ENCODE measurements at places on chromosomes 3 and 15.

DNA sequence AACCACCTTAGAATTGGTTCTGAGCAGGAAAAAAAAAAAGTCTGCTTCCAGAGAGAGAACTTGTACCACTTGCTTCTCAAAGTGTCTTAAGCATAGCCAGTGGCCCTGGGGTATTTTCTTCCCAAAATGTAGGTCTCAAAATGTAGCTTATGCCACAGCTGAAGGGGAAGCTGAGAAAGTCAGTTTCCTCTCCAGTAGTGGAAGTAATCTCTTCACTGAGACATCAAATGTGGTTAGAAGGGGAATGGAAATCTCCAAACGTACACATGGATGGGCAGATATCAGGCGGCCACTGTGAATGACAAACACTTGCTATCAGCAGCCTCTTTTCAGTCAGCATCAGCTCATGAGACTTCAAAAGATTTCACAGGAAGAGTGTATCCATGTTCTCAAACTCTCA, 841.2 kb downstream of the TUSC7 start:
- DNase-seq, result no peak

DNA sequence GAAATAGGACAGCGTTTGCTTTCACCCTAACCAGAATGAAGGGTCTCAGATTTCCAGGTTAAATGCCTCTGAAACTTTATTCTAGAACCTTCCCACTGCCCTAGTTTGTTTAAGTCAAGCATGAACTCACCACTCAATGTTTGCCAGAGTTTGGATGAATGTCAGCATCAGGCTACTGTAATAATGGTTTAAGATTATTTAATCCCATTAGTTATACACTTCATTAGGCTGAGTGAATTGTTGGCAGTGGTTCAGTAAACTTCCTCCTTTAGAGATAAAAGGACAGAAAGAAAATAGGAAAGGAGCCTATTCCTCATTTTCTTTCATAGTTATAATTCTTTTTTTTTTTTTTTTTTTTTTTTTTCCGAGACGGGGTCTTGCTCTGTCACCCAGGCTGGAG, 401.9 kb upstream of the TPRG1 start:
- DNase-seq, result no peak

GRCh38 chr3:51945031-51945840, 3.1 kb downstream of the PARP3 start:
- no peak for DNase-seq

DNA sequence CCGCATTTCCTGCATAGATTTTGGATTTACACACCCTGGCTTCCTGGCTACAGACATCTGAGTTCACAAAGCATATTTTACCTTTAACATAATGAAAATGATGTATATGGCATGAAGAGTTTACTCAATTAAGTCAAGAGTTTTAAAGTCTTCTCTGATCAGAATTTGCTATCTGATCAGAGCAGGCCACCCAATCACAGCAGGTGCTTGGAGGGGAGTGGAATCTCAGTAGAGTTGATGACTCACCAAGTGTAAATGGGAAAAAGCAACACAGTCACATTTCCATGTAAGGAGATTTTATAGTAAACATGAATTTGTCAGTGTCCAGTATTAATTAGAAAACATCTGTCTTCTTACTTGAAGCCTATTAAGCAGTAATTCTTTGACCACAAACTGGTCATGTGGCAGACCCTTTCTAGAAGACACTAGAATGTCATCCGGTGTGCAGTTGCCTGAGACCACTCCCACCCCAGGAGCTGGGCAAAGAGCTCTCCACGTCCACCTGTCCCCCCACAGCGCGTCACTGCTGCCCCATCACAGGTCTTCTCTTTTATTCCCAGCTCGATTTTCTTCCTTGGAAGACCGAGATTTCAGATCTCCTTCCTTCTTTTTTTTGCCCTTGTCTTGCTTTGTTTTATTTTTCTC, 10.8 kb downstream of the MESD start:
- no peak for DNase-seq

GRCh38 chr3:174438501-174439145, 420.5 kb upstream of the NAALADL2 start:
- no peak for DNase-seq

DNA sequence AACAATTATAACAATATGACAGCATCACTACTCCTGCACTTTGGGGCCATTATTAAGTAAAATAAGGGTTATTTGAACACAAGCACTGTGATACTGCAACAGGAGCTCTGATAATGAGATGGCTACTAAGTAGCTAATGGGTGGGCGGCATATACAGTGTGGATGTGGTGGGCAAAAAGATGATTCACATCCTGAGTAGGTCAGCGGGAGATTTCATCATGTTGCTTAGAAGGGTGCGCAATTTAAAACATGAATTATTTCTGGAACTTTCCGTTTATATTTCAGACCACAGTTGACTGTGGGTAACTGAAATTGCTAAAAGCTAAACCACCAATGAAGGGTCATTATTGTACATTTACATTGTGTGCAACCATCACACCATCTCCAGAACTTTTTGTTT, 42.3 kb downstream of the FBXO22 start:
- DNase-seq, result no peak

GRCh38 chr15:45906230-45906629, 271.4 kb downstream of the SQOR start:
- DNase-seq, result no peak

DNA sequence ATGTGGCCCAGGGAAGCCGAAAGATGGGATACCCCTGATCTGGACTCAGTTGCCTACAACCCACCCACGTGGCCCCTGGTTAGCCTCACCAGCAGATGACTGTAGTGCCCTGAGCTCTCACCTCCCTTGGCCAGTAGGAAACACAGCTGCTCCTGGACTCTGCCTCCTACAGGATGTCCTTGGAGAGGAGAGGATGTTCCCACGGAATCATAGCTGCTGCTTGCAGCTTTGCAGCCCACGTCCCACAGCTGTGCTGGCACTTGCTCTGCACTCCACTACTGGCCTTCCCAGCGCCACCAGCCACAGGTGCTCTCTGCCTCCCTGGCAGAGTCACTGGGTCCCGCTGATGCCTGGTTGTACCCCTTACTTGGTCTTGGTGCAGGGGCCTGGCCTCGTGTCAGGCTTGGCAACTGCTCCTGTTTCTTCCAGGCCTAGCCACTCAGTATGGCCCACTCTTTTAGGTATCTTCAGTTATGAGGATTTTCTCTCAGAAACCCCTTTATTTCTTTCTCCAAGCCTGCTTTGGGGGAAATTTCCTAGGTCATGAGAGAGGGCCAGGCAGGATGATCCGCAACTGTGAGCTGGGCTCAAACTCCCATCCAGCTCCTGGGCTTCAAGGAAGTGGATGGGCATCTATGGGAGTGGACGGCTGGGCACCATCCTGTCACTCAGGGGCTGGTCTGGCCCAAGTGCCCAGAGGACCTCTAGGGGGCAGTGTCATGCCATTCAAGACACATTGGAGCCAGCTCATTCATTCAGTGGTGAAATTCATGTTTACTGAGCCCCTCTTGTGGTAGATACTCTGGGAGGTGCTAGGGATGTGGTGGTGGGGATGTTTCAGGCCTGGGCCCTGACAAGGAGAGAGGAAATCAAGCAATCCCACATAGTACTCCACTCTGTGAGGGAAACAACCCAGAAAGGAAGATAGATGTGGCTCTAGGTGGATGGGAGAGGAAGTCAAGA, 16.2 kb upstream of the VILL start:
- peak; percentile 52 for DNase-seq

GRCh38 chr15:67188551-67189218, 65.8 kb downstream of the AAGAB start:
- DNase-seq, result no peak

- no peak for DNase-seq
Observed at GRCh38 chr3:123028233-123028828, 768 bp upstream of the SEMA5B start.

GRCh38 chr3:45126730-45127129, 19.4 kb downstream of the CDCP1 start:
- DNase-seq, result no peak

- no peak for DNase-seq
Observed at GRCh38 chr15:48984811-48985352, 21.2 kb upstream of the SHC4 start.

- no peak for DNase-seq
Observed at GRCh38 chr3:143124601-143125520, 5.3 kb downstream of the CHST2 start.

DNA sequence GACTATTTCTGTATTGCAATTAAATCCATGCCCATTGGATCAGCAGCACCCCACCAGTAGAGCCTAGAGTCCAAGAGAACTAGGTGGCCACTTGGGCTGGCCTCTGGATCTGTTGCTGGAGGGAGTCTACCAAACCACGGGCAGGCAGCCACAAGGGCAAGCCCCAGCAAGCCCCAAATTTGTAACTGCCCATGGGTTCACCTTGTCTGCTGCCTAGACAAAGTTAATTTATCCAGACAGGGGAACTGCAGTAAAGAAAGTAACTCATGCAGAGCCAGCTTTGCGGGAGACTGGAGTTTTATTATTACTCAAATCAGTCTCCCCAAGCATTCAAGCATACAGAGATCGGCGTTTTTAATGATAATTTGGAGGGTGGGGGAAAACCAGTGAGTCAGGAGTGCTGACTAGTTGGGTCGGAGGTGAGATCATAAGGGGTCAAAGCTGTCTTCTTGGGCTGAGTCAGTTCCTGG, 74.0 kb upstream of the TERB2 start:
- peak; percentile 6 for DNase-seq

- no peak for DNase-seq
Observed at GRCh38 chr3:142647856-142648255, 51.7 kb downstream of the PLS1 start.

- DNase-seq, result no peak
Observed at GRCh38 chr3:158728061-158728377, 4.2 kb downstream of the RARRES1 start.

GRCh38 chr3:42732196-42732828, 29.7 kb upstream of the HHATL start:
- no peak for DNase-seq

GRCh38 chr3:46416811-46417510, 9.9 kb downstream of the CCRL2 start:
- DNase-seq, result no peak

GRCh38 chr3:138405486-138405885, 28.9 kb upstream of the ESYT3 start:
- no peak for DNase-seq

DNA sequence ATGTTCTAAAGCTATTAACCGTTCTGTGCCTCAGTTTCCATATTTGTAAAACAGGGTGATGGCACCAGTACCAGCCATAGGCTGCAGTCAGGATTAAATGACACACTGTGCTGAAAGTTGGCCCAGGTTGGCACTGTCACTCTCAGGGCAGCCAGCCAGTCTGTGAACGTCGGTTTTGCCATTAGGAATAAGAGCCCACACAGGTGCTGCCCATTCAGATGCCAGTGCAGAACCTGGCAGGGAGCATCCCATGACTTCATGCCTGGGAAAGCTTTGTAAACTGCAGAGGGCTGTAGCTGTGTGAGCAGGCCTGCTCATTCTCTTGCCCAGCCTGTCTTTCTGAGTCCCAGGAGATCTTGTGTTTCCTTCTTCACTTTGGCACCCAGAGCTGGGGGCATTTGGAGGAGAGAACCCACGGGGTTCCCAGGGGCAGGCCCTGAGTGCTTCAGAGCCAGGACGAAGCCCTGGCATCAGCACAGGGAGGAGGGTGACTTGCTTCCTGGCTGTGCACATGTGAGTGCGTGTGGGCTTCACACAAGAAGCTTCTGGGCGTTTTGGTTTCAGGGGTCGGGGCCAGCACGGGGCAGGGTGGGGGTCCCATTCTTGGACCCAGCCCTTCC, 46.9 kb downstream of the ZNF710 start:
- no peak for DNase-seq

GRCh38 chr3:66464512-66464894, 36.3 kb downstream of the LRIG1 start:
- DNase-seq, result no peak

DNA sequence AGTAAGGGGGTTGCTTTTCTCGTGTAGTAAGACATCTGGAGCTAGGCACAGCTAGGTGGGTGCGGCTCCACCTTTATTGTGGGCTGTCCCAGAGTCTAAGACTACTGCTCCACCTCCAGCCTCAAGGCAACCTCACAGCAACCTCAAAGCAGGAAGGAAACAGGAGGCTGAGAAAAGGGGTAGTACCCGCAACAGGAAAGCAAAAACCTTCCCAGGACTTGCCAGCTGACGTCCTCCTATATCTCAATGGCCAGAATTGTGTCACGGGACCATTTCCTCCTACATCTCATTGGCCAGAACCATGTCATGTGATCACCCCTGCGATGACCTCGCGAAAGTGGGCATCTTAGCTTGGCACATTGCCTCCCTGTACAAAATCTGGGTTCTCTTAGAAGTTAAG, 4.3 kb upstream of the GPR160 start:
- peak; percentile 8 for DNase-seq

DNA sequence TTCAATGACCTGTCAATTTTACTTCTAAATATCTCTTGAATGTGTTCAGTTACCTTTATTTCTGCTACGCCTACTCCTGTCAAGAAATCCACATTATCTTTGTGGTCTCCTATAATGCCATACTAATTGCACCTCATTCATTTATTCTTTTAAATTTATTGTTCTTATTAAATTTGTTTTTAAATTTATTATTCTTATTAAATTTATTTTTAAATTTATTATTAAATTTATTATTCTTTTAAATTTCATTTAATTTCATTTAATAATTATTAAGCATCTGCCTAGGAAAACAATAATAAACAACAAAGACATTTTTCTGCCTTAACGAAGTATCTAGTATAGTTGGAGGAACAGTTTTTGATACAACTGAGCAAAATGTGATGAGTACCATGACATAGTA, 211.7 kb downstream of the ZPLD1 start:
- DNase-seq, result no peak

DNA sequence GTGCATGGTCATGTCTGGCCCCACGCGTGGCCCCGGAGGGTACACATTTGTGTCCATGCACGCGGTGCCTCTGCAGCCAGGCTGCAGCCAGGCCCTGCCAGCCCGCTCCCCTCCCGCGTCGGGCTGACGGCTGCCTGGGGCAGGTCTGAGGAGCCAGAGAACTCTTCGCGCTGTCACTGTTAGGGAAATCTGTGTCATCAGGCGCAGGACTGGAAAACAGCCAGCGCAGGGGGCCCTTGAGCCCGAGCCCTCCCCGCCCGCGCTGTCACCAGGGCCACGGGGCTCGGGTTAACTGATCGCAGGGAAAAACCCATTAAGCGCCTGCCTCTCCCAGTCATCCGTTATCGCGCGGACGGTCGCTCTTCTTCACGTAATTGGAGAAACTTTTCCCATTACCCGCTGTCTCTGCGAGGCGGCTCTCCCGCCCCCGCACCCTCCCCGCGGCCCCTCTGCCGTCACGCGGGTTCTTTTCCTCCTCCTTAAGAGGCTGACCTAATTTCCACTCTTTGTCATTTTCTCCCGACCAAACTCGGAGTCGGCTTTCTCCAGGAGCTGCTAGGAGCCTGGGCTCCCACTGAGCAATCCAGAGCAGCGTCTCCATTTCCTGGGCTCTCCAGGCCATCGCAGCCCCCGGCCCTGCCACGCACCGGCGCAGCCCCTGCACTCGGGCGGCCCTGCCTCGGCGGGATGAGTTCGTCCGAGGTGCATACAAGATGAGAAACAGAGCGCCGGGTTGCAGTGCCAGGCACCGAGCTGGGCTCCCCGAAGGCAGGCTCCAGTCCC, 57.5 kb upstream of the PRR23E start:
- DNase-seq, result no peak
